ENCODE measurements at places on chromosomes 5 and 9.

- no peak for DNase-seq
These were observed 26.7 kb downstream of the BDP1 start for GRCh38 chr5:71482132-71482531.

DNA sequence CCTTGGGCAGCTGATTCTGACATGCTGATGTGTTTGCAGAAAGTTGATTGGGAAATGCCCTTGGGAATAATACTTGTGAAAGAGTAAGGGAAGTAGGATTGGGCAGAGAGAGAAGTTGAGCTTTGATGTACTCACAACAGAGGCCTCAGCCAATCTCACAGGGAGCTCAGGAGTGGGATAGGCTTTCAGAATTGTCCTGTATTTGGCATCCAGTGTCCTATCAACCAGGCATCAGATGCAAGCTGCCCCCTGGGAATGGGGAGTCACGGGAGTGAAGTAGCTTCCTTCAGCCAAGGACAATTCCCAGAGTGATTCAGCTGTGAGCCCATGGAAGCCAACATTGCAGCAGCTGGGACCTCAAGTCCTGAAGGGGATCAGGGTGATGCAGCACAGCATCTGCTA, 39.6 kb downstream of the DMAC1 start:
- no peak for DNase-seq

- no peak for DNase-seq
These were observed 84.7 kb upstream of the IRX2 start for GRCh38 chr5:2836133-2836532.

- DNase-seq = no peak
These were observed 36.2 kb upstream of the POU5F2 start for GRCh38 chr5:93777620-93778019.

DNA sequence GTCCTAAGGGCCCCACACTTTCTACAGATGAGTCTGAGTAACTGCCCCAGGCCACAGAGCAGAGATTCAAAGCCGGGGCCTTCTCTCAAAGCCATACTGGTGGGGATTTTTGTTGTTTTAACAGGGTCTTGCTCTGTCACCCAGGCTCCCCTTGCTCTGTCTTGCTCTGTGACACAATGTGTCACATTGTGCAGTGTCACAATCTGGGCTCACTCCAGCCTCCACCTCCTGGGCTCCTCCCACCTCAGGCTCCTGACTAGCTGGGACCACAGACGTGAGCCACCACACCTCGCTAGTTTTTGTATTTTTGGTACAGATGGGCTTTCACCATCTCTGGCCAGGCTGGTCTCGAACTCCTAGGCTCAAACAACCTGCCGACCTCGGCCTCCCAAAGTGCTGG, 8.6 kb downstream of the AGPAT2 start:
- DNase-seq = no peak

- no peak for DNase-seq
These were observed 230.5 kb downstream of the NSG2 start for GRCh38 chr5:174275959-174276358.

DNA sequence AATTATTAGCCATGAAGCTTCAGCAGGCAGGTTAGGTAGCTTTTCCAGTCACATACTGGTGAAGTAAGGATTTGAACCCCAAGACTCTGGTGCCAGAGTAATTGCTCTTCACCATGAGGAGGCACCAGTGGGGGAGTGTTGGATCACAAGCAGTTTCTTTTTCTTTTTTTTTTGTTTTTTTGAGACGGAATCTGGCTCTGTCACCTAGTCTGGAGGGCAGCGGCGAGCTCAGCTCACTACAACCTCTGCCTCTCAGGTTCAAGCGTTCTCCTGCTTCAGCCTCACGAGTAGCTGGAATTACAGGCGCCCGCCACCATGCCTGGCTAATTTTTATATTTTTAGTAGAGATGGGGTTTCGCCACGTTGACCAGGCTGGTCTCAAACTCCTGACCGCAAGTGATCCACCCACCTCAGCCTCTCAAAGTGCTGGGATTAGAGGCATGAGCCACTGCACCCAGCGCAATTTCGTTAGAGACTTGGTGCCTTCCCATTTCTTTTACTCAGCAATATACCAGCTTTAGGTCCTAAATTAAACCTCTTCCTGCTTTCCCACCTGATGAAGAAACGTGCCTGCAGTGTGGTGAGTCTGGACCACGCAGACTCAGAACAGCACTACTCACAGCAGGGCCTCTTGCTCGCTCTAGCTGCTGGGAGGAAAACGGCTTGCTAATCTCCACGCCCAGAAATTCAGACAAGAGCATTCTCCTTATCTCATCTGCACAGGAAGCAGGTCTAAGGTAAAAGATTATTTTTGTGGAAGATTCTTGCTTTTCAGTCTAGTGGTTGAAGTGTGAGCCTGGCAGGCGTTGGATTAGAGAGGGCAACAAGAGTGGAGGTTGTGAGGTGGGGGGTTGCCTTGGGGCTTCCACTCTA, at the start of gene S100Z:
S100Z (plus strand) TSS at position 596 of the 873 bp plus-strand sequence. CDS start 25,346 bp downstream, outside the sequence.
- DNase-seq = no peak

DNA sequence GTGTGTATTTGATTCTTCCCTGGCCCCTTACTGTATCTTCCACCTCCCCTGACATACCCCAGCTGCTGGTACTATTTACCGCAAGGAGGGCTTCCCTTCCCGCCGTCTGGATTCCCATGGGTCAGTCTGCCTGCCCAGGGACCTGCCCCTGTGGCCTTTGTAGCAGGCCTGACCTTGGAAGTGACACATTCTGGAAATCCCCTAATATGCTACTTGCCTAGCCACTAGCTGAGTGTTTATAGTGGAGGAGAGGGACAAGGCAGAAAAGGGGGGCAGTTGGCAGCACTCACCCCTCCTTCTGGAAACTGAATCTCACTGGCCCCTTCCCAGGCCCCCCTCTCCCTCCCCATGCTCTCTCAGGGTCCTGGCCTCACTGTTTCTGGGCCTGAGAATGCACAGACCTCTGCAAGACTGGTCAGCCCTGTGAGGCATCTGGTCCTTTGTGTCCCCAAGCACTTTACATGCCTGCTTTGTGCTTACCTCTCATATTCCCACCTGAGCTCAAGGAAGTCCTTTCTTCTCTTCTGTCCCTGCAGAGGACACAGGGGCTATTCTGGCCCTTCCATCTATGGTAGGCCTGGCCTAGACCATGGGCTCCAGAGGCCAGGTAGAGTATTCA, 8.2 kb upstream of the CCL21 start:
- no peak for DNase-seq

DNA sequence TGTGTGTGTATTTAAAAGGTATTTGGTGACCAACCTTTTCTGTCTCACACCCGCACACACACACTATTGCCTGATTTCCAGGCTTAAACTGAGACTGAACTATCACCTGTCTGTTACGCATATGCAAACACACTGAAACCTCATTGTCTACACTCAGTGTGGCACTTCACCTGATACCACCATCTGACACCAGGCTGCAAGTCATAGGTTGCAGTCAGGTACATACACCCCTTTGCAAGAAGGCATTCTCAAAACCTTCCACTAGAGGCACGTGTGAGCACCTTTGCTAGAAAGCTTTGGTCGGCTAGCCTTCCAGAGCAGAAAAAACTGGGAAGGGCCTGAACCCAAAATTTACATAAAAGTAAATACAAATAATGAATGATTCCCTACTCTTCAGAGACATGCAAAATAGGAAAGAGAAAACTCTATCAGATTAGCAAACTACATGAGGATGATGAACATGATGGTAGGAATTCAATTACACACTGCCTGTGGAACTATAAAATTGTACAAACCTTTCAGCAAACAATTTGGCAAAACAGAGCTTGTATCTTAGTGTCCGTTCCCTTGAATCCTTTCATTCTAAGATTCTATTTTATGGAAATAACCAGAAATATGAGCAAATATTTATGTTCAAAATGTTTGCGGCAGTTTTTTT, 5.9 kb upstream of the FOXD1 start:
- no peak for DNase-seq

DNA sequence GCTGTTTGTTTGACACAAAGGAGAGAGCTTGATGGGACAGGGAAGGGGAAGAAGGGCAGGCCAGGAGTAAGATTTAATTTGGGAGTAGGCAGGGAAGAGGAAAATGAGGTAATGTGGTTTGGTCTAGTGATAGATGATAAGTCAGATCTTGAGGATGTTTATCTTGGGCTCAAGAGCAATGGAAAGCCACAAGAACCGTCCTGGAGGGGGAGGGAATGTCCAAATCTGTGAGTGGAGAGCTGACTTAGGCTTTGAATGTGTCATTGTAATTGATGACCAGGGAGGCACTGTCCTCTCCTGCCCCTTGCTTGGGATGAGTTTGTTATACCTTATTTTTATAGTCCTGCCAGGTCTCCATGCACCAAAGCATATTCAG, 37.5 kb downstream of the MAMDC2 start:
- DNase-seq = no peak

DNA sequence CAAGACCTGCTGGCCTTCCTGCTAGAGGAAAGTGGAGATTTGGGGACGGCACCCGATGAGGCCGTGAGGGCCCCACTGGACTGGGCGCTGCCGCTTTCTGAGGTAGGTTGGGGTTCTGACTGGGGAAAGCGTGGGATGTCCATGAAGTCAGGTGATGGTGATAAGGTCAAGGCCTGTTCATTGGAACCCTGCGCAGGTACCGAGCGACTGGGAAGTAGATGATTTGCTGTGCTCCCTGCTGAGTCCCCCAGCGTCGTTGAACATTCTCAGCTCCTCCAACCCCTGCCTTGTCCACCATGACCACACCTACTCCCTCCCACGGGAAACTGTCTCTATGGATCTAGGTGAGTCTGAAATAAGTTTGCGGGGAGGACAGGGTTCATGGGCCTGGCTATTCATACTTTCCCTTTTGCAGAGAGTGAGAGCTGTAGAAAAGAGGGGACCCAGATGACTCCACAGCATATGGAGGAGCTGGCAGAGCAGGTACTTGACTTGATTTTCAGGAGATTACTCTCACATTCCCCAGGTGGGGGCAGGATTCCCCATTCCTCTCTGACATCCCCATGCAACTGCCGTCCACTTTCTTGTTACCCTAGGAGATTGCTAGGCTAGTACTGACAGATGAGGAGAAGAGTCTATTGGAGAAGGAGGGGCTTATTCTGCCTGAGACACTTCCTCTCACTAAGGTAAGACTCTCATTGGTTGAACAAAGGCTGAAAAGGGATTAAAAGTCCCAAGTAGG, 505 bp downstream of the CREB3 start:
- DNase-seq = no peak

DNA sequence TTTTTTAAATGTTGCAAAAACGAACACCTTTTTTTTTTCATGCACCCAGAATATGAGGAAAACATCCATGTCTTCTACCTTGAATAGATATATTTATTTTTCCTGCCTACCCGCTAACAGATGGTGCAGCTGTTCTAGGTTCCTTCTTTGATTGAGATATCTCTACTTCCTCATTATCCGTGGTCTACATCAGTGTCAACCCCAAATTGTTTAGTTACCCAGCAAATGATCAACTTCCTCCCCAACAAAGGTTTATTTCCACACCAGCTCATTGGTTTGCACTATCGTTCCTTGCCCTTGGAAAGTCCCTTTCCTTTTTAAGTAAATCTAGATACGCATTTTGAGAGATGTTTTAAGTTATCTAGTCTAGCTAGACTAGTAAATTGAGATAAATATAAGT, 166.4 kb downstream of the PRR16 start:
- DNase-seq = no peak

- no peak for DNase-seq
These were observed 52.3 kb downstream of the ZDHHC21 start for GRCh38 chr9:14640967-14641366.

GRCh38 chr5:127609957-127610356, 38.9 kb upstream of the CTXN3 start:
- no peak for DNase-seq

DNA sequence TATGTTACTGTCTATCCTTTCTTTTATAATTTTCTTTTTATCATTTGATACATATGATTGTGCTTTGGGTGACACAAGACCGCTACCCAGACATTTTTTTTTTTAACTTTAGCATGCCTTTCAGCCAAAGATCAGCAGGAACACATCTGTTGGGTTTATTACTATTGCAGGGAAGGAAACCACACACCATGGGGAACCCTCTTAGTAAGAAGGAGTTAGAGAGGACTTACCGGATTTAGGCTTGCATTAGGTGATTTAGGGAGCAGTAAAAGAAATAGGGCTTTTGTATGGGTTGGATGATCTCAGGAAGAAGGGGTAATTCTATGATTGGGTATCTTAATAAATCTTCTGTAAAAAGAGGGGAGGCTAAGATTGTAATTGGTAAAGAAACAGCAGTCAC, 138.2 kb downstream of the SNX18 start:
- no peak for DNase-seq

- DNase-seq = no peak
These were observed 89.1 kb downstream of the NRG2 start for GRCh38 chr5:139954022-139954421.

DNA sequence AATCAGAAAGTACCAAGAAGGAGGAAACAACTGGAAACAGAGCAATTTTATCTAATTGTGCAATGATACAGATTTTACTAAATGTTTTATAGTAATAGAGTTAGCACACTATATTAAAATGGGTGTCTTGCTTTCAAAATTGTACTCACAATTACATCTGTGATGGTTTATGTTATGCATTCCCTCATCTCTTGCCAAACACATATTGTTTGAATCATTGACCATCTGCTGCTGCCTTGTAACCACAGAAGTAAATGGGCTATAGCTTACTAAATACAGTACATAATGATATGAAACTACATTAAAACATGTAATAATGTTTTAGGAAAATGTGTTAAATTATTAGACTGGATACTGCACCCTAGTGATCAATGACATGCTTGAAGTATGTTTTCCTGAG, 158.1 kb downstream of the SLC25A46 start:
- no peak for DNase-seq

- no peak for DNase-seq
These were observed 147.4 kb upstream of the RPS23 start for GRCh38 chr5:82425591-82425990.

DNA sequence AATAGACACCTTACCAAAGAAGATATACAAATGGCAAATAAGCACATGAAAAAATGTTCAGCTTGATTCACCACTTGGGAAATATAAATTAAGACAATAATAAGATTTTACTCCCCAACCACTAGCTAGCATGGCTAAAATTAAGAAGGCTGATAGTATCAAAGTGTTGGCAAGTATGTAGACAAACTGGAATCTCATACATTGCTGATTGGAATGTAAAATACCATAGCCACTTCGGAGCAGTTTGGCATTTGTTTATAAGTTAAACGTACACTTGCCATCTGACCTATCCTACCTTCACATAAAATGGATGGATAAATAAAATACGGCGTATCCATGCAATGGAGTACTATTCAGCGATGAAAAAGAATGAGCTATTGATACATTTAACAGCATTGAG, 129.2 kb downstream of the ZNF462 start:
- DNase-seq = no peak

- DNase-seq = no peak
These were observed 153.9 kb downstream of the SMC2 start for GRCh38 chr9:104247899-104248460.

GRCh38 chr5:142864290-142865260, 94.4 kb downstream of the ARHGAP26 start:
- DNase-seq = no peak

GRCh38 chr9:100029251-100029650, 69.5 kb downstream of the ERP44 start:
- no peak for DNase-seq

GRCh38 chr5:37881359-37881758, 41.5 kb upstream of the GDNF start:
- DNase-seq = no peak

- no peak for DNase-seq
These were observed 38.9 kb downstream of the SERINC5 start for GRCh38 chr5:80216753-80217596.

Data from esophagus squamous epithelium (tissue), 5 donors.